Endothelial cell of umbilical vein (primary cell): ENCODE measurements at places on chromosomes 1 and 21. TPM values are rescaled to one million over a fixed set of nuclear protein-coding genes. Genes with fewer than 3 reads are reported as not detected.

Gene CADM3
- 2.7 and 4.1 TPM in 2 replicates for total RNA-seq

Gene TBX19
- 1.6 and 2.3 TPM in 2 replicates for total RNA-seq

Gene CFAP126
- total RNA-seq, result not detected in 2 replicates

Gene JAM2
- 0.20 and 1.1 TPM in 2 replicates for total RNA-seq

Gene SHISA4
- total RNA-seq, result 21.2 and 25.6 TPM in 2 replicates

Gene OLIG1
- total RNA-seq, result not detected in 2 replicates

Gene NMNAT1
- 7.4 and 9.8 TPM in 2 replicates for total RNA-seq

Gene ASB17
- not detected in 2 replicates for total RNA-seq

Gene TMEM167B
- total RNA-seq, result 19.9 and 21.1 TPM in 2 replicates

Gene KRTAP19-3
- total RNA-seq, result not detected in 2 replicates

Gene PPP1R8
- total RNA-seq, result 45.4 and 48.5 TPM in 2 replicates

Gene SRM
- total RNA-seq, result 167 and 172 TPM in 2 replicates

Gene HMCN1
- total RNA-seq, result 5.6 and 10.3 TPM in 2 replicates

Gene CSTB
- 65.8 and 69.2 TPM in 2 replicates for total RNA-seq

Gene LINGO4
- total RNA-seq, result not detected in 2 replicates

Gene CRNN
- total RNA-seq, result not detected in 2 replicates

Gene TNFRSF18
- not detected in 2 replicates for total RNA-seq

Gene ADCY10
- not detected in 2 replicates for total RNA-seq

Gene MATN1
- 0.29 TPM in 1 of 2 replicates, not detected in the other for total RNA-seq

Gene PRRX1
- total RNA-seq, result not detected in 2 replicates

Gene DDR2
- total RNA-seq, result 22.7 and 30.8 TPM in 2 replicates

Gene CDC42
- 379 and 381 TPM in 2 replicates for total RNA-seq

Gene BACH1
- 28.8 and 30.3 TPM in 2 replicates for total RNA-seq

Gene DPM3
- 69.6 and 78.8 TPM in 2 replicates for total RNA-seq

Gene SPATA45
- not detected in 2 replicates for total RNA-seq

Gene OR2L8
- not detected in 2 replicates for total RNA-seq

Gene CSMD2
- total RNA-seq, result not detected in 2 replicates

Gene LRRC71
- 0.66 and 1.2 TPM in 2 replicates for total RNA-seq

Gene KRTAP6-1
- total RNA-seq, result not detected in 2 replicates

Gene APCS
- not detected in 2 replicates for total RNA-seq

Gene SHE
- total RNA-seq, result 43.4 and 52.7 TPM in 2 replicates

Gene PLEKHG5
- 56.9 and 68.3 TPM in 2 replicates for total RNA-seq

Gene FALEC
- total RNA-seq, result not detected in 2 replicates

Gene FCRL4
- total RNA-seq, result not detected in 2 replicates

Gene HUNK
- not detected in 2 replicates for total RNA-seq

Gene REN
- not detected in 2 replicates for total RNA-seq

Gene LCE1D
- total RNA-seq, result not detected in 2 replicates

Gene S100A1
- total RNA-seq, result not detected in 2 replicates

Gene RPRD2
- total RNA-seq, result 23.9 and 24.5 TPM in 2 replicates

Gene NEXN
- total RNA-seq, result 11.7 and 14.2 TPM in 2 replicates

Gene SELENBP1
- 12.4 and 18.0 TPM in 2 replicates for total RNA-seq

Gene ARHGEF16
- 0.51 and 1.3 TPM in 2 replicates for total RNA-seq

Gene MYOM3
- 0.18 and 0.40 TPM in 2 replicates for total RNA-seq

Gene FCRLA
- not detected in 2 replicates for total RNA-seq

Gene SYT2
- total RNA-seq, result not detected in 2 replicates

Gene CLCA1
- total RNA-seq, result not detected in 2 replicates

Gene FAM72A
- 9.4 and 9.6 TPM in 2 replicates for total RNA-seq

Gene CEP85
- 16.2 and 17.8 TPM in 2 replicates for total RNA-seq

Gene SPATA46
- not detected in 2 replicates for total RNA-seq

Gene SPRR1B
- not detected in 2 replicates for total RNA-seq

Gene NGF
- total RNA-seq, result not detected in 2 replicates

Gene EFNA1
- total RNA-seq, result 107 and 111 TPM in 2 replicates

Gene PPFIA4
- total RNA-seq, result 0.16 and 0.22 TPM in 2 replicates
